ENCODE measurements at places on chromosomes 1 and 21.

DNA sequence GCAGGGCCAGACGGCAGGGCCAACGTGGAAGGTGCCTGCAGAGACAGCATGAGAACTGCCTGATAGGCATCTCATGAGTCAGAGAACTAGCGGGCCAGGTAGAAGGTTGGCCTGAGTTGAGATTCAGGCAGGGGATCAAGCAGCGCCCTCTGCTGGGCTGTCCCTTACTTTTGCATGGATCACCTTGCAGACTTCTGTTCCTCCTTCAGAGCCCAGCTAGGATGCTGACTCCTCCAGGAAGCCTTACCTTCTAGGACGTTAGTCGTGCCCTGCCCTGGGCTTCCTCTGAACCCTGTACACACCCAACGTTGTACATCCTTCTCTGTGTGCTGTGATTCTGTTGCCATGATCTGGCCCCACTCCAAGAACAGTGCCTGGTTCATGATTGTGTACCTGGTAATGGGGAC lies 231.3 kb upstream of the VAMP3 start:
- no peak overlapping the region for H3K27ac ChIP-seq
- no peaks in the 10 kb centered on the region for H3K4me1 ChIP-seq
- DNase-seq = no peak
- H3K36me3 ChIP-seq = no peaks in the 10 kb centered on the region

- no peak overlapping the region for H3K4me3 ChIP-seq
- H3K27me3 ChIP-seq = no peaks in the 10 kb centered on the region
- H3K4me1 ChIP-seq = no peaks in the 10 kb centered on the region
These were observed 26.0 kb downstream of the RCOR3 start for GRCh38 chr1:211285196-211285595.

- no peaks in the 10 kb centered on the region for H3K27me3 ChIP-seq
- H3K27ac ChIP-seq = no peak overlapping the region
- no peak overlapping the region for H3K4me3 ChIP-seq
- DNase-seq = no peak
- peaks cover 14% of the 10 kb centered on the region for H3K4me1 ChIP-seq
These were observed 9.2 kb upstream of the CDC42 start for GRCh38 chr1:22043198-22043769.

DNA sequence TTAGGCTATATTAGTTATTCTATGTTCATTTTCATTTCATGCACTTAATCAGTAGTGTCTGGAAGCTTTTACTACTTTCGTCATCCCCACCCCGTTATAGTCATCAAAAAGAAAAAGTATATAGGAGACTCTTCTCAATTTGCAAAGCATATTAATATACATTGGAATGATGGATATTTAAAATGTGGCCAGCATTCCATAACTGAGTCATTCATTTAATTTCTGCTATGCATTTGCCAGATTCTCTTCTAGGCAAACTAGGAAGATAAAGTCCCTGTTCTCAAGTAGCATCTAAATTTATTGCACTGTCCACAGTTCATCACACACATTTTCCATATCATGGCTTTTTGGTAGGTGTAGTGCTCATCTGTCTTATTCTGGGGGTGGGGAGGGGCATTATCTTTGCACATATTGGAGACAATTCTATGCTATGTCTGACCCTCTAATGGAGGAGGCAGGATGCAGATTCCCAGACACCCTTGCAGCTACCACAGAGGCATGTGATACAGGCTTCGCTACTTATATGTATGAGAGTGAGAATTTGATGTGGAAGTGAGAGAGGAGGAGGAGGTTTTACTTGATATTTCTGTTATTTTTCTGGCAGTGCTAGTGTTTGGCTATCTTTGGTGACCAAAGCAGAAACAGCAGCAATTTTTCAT lies 125.8 kb downstream of the CTH start:
- no peaks in the 10 kb centered on the region for H3K36me3 ChIP-seq
- no peaks in the 10 kb centered on the region for H3K27me3 ChIP-seq
- no peaks in the 10 kb centered on the region for H3K4me1 ChIP-seq
- no peak overlapping the region for H3K27ac ChIP-seq
- no peak for DNase-seq

- no peak for DNase-seq
- H3K4me1 ChIP-seq = peaks cover 6% of the 10 kb centered on the region
- H3K4me3 ChIP-seq = no peak overlapping the region
- H3K36me3 ChIP-seq = no peaks in the 10 kb centered on the region
These were observed 12.6 kb upstream of the ACTL8 start for GRCh38 chr1:17742583-17742982.

GRCh38 chr1:198903203-198903602 lies 264.4 kb downstream of the PTPRC start:
- no peak for DNase-seq
- no peaks in the 10 kb centered on the region for H3K4me1 ChIP-seq
- no peak overlapping the region for H3K4me3 ChIP-seq
- H3K27ac ChIP-seq = peak overlapping the region; percentile 73
- H3K27me3 ChIP-seq = no peaks in the 10 kb centered on the region

- H3K4me1 ChIP-seq = no peaks in the 10 kb centered on the region
- H3K27ac ChIP-seq = no peak overlapping the region
- no peaks in the 10 kb centered on the region for H3K36me3 ChIP-seq
- no peak overlapping the region for H3K4me3 ChIP-seq
- H3K27me3 ChIP-seq = no peaks in the 10 kb centered on the region
These were observed 268.6 kb downstream of the KAZN start for GRCh38 chr1:14866911-14867612.

GRCh38 chr1:42747125-42747524 lies 7.1 kb upstream of the CLDN19 start:
- no peak for DNase-seq
- H3K4me1 ChIP-seq = no peaks in the 10 kb centered on the region
- H3K27me3 ChIP-seq = no peaks in the 10 kb centered on the region
- peak overlapping the region; percentile 8 for H3K27ac ChIP-seq
- H3K36me3 ChIP-seq = peaks cover 7% of the 10 kb centered on the region

- H3K27ac ChIP-seq = no peak overlapping the region
- H3K27me3 ChIP-seq = no peaks in the 10 kb centered on the region
- no peaks in the 10 kb centered on the region for H3K36me3 ChIP-seq
These were observed 110.4 kb downstream of the NFIA start for GRCh38 chr1:61192663-61193330.

DNA sequence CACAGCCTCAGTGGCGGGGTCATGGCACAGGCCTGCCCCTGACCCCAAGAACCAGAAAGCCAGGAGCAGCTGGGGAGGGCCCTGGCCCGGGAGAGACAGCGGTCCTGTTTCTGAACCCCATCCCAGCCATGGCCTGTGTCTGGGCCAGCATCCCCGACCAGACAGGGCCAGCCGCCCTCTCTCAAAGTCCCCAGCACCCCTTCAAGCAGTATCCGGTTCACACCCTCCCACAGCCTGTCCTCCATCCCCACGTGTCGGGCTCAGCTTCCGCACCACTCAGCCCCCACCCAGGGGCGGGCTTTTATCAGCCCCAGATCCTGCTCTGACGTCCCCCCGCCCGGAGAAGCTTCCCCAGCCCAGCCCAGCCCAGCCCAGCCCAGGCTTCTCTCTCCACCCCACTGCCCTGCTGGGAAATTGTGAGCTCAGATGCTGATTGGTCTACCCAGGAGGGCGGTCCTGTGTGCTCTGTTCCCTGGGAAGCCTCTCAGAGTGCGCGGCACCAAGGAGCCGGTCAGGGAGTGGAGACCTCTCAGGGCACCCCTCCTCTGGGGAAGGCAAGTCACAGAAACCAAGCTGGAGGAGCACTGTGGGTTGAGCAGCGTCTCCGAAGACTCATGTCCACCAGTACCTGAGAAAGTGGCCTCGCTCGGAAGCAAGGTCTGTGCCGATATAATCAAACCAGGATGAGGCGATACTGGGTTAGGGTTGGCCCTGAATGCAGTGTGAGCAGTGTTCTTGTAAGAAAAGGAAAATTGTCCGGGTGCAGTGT lies 4.7 kb upstream of the FAAP20 start:
- no peaks in the 10 kb centered on the region for H3K36me3 ChIP-seq
- peak overlapping the region; percentile 95 for H3K27ac ChIP-seq
- H3K4me1 ChIP-seq = no peaks in the 10 kb centered on the region
- DNase-seq = peak; percentile 86
- H3K4me3 ChIP-seq = peak overlapping the region; percentile 46
- H3K27me3 ChIP-seq = no peaks in the 10 kb centered on the region

GRCh38 chr1:92980732-92981647 lies 19.7 kb upstream of the DIPK1A start:
- no peaks in the 10 kb centered on the region for H3K36me3 ChIP-seq
- no peak overlapping the region for H3K4me3 ChIP-seq
- no peaks in the 10 kb centered on the region for H3K27me3 ChIP-seq
- H3K4me1 ChIP-seq = no peaks in the 10 kb centered on the region
- no peak overlapping the region for H3K27ac ChIP-seq
- DNase-seq = no peak

- H3K36me3 ChIP-seq = peaks cover 8% of the 10 kb centered on the region
- no peak overlapping the region for H3K4me3 ChIP-seq
- H3K27ac ChIP-seq = no peak overlapping the region
- DNase-seq = no peak
These were observed 5.7 kb downstream of the TRIM46 start for GRCh38 chr1:155179112-155180031.

GRCh38 chr1:39158327-39159086 lies 46.0 kb upstream of the MACF1 start:
- H3K4me1 ChIP-seq = peaks cover 13% of the 10 kb centered on the region
- H3K27ac ChIP-seq = no peak overlapping the region
- no peaks in the 10 kb centered on the region for H3K36me3 ChIP-seq

DNA sequence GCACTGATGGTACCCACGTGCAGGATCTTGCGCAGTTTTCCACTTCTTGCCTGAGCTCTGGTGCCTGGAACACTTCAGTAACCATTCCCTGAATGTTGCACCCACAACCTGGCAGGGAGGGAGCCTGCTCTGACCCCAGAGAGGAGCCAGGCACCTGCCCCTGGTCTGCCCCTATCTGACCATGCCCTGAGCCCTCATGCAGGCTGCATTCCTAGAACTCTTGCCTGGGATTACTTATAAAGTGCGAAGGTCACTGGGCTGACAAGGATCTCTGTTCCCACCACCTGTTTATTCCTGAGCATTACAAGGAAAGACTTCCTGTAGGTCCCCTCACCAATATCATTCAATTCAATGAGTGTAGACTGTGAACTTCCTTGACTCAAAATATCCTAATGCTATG lies 191.9 kb upstream of the FMN2 start:
- no peak for DNase-seq
- no peaks in the 10 kb centered on the region for H3K36me3 ChIP-seq
- no peak overlapping the region for H3K27ac ChIP-seq
- no peaks in the 10 kb centered on the region for H3K27me3 ChIP-seq

DNA sequence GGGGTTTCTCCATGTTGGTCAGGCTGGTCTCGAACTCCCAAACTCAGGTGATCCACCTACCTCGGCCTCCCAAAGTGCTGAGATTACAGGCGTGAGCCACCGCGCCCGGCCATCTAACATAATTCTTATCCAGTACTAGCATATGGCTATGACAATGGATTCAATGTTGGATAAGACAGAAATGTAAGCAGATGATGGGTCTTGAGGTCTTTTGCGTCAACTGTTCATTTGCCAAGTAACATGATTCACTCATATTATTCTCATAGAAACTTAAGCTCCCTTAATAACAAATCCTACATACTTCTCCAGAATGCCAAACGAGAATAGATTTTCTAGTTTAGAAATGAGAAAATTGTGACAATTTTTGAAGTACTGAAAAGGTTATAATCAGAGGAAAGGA lies 170.3 kb downstream of the RGS7 start:
- DNase-seq = no peak
- no peaks in the 10 kb centered on the region for H3K27me3 ChIP-seq
- no peak overlapping the region for H3K4me3 ChIP-seq
- H3K36me3 ChIP-seq = no peaks in the 10 kb centered on the region
- no peaks in the 10 kb centered on the region for H3K4me1 ChIP-seq

DNA sequence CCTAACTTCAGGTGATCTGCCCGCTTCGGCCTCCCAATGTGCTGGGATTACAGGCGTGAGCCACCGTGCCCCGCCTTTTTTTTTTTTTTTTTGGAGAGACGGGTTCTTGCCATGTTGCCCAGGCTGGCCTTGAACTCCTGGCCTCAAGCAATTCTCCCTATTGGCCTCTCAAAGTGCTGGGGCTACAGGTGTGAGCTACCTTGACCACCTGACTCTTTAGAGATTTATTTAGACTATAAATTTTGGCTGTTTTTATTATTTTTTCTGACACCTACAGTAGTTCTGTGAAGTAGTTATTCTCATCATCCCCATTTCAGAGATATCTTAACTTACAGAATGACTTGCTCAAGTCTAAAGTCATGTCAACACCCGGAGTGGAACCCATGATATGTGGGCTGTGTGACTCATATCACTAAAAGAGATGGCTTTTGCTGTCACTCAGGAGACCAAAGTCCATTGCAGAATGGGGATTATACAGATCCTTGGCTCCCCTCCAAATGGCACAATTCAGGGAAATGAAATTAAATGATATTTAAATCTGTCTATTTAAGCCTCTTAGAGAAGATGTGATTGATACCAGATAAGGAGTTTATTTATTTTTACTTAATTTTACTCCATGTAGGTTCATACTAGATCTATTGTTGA lies 93.2 kb downstream of the CTH start:
- no peak overlapping the region for H3K4me3 ChIP-seq
- DNase-seq = no peak
- H3K27me3 ChIP-seq = no peaks in the 10 kb centered on the region
- H3K27ac ChIP-seq = no peak overlapping the region

DNA sequence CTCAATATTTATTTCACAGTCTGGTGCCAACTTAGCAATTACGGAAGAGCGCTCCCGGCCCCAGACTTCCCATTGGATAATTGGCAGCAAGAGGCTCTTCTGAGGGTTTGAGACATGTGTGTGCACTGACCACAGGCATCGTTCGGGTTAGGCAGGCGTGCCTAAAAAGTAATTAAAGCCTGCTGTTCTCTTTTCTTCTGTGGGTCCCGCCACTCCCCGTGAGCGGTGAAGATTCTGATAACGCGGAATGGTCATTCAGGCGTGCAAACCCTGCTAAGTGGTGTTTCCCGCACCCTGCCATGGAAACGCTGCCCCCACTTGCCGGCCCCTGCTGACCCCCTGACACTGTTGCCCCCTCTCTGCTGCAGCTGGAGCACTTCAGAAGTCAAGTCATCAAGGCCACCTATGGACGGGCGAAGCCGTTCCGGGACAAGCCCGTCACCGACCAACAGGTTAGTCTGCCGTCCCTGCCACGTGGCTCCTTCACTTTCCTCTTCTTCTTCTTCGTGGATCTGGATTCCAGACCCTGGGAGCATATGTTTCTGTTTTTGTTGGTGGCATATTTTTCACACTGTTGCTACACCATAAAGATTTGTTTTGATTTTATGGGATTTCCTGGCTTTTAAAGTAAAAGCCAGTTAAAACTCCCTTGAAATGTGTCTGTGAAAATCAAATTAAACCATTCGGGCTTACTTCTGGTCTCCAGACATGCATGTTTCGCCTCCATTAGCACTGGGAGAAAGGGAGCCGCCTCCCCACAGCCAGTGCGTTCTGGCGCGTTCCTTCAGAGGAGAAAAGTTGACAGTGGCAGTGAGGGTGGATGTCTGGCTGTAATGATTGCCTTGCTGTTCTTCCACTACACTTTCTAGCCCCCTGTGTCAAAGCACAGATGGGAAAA lies 79.9 kb downstream of the FHAD1 start:
- peak overlapping the region; percentile 38 for H3K27ac ChIP-seq
- H3K36me3 ChIP-seq = no peaks in the 10 kb centered on the region
- no peak for DNase-seq
- H3K4me1 ChIP-seq = peaks cover 48% of the 10 kb centered on the region
- H3K4me3 ChIP-seq = peak overlapping the region; percentile 1

All from tibial nerve (tissue), 4 donors.